ENCODE measurements at places on chromosomes 11 and 22. TPM values are rescaled to one million over a fixed set of nuclear protein-coding genes. Genes with fewer than 3 reads are reported as not detected.

THOC5 gene
- polyA plus RNA-seq, result 60.7 TPM

TUBA8 gene
- polyA plus RNA-seq, result 3.9 TPM

ASCL3 gene
- polyA plus RNA-seq, result not detected

LRRC56 gene
- 0.28 TPM for polyA plus RNA-seq

APOL4 gene
- polyA plus RNA-seq, result 0.31 TPM

PDE3B gene
- 2.4 TPM for polyA plus RNA-seq

FLRT1 gene
- 0.01 TPM for polyA plus RNA-seq

DNA sequence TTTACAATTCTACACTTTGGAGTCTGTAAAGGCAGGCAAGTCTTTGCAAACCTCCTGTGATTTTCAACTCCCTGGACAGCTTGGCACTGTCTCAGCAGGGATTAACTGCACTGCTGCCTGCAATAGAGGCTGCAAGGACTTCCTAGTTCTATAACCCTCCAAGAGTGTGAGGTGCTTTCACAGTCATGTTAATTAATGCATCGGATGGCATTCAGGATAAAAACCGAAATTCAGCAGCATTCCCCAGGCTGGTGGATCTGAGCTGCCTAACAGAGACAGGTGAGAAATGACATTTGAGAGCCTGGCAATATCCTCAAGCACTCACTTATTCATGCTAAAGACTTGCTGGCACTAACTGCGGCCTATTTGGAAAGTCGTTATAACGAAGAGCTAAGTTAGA, 85.0 kb downstream of the LARGE1 start:
- DNase-seq, result no peak

- DNase-seq, result no peak
These were observed 1.1 kb upstream of the FADS2 start for GRCh38 chr11:61826930-61827570.

DNA sequence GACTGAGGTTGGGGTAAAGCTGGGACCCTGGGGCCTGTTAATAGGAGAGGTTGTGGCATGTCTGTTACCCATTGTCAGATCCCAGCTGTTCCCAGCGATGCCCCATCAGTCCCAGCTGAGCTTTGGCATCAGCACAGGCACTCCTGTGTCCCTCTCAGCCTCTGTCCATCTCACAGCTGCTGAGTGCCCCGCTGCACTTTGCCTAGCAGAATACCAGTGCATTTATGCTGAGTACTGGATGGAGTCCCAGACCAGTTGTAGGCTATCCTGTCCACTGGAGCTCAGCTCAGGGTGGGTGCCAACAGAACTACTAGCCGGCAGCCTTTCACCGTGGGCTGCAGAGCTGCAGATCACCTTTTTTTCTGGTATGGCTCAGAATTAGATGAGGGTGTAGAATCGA, 9.9 kb downstream of the FXYD6 start:
- DNase-seq, result no peak

DNA sequence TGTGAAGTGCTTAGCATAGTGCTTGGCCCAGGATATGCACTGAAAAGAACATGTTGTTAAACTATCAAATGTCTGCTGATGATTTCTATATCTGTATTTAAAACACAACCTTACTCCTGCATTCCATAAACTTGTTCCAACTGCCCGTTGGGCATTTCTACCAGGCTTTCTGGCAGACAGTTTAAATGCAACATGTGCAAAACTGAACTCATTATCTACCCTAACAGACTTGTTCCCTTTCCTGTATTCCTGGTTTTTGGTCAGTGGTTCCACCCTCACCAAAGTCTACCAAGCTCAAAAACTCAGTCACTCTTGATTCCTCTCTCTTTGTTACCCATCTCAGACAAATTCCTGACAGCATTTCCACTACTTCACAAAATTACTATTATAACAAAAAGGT, 6.5 kb upstream of the RAB38 start:
- no peak for DNase-seq

DNA sequence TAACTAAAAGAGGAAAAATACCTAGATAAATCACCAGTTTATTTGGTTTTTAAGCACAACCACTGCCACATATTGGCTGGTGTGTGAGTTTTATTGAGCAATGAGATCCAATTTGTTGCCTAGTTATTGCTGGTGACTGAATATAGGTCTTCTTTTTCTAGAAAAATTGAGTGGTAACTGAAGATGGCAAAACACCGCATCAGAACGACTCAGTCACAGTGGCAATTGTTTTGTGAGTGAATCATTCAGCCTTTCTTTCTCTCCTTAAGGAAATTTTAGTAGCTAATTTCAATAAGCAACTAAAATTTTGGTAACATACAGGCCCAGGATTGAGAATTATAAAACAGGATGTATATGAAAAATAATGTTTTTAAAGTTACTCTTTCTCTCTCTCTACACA, 533.0 kb downstream of the KCNA4 start:
- no peak for DNase-seq

- DNase-seq, result no peak
These were observed 241.9 kb downstream of the SOX6 start for GRCh38 chr11:16114431-16114830.

GRCh38 chr22:37190262-37190780, 2.3 kb upstream of the C1QTNF6 start:
- DNase-seq, result peak; percentile 27

DNA sequence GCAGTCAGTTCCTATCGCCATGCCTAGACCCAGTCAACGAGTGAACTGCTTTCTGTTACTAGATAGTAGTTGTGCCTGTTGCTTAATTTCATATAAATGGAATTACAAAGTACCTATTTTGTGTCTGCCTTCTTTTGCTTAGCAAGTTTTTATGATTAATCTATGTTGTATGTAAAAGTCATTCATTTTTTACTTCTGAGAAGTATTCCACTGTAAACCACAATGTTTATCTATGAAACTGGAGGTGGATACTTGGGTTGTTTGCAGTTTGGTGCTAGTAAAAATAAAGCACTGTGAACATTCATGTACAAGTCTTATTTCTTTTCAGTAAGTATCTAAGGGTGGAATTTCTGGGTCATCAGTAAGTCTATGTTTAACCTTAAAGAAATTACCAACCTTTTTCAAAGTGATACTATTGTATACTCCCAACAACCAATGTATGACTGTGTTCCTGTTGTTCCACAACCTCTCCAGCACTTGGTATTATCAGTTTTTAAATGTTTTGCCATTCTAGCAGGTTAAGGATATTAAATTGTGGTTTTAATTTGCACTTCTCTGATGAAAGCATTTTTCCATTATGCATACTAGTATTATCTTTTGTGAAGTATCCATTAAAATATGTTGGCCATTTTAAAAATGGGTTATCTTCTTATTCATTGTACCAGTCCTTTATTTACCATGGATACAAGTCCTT, 68.2 kb downstream of the DNAJC24 start:
- peak; percentile 18 for DNase-seq

- DNase-seq, result no peak
These were observed 59.6 kb downstream of the FLRT1 start for GRCh38 chr11:64095273-64095817.

GRCh38 chr22:49598338-49598737, 229.3 kb downstream of the BRD1 start:
- no peak for DNase-seq

DNA sequence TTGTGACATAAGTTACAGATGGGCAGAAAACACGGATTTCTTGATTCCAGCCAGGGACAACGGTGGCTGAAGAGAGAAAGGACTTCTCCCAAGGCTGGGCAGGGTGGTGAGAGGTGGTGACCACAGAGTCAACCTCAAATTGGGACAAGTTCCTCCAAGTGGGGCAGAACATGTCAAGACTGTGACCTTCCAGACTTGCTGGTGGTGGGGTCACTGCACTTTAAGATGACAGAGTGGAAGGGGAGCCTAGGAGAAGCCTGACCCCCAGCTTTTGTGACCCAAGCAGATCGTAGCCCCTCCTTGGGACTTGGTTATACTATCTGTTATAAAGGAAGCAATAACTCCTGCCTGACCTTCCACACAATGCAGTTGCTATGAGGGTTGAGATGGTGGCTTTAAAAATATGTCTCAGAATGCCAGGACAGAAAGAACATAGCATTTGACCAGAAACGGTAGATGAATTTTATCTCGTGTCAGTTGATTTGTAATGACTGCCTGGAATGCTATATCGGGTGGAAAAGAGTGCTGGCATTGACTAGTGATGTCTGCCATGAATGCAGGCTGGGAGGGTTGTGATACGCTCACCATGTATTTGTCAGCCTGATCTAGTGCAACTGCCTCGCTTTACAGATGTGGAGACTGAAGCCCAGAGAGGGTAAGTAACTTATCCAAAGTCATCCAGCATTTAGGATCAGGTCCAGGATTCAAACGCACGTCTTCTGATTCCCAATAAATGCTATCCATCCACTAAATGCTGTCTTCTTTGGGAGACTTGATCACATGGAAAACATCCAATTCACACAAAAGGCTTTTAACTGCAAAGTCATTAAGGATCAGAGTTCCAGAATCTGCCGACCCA, 18.3 kb downstream of the TST start:
- no peak for DNase-seq

GRCh38 chr11:39365809-39366436, 2093.5 kb downstream of the LRRC4C start:
- peak; percentile 2 for DNase-seq

DNA sequence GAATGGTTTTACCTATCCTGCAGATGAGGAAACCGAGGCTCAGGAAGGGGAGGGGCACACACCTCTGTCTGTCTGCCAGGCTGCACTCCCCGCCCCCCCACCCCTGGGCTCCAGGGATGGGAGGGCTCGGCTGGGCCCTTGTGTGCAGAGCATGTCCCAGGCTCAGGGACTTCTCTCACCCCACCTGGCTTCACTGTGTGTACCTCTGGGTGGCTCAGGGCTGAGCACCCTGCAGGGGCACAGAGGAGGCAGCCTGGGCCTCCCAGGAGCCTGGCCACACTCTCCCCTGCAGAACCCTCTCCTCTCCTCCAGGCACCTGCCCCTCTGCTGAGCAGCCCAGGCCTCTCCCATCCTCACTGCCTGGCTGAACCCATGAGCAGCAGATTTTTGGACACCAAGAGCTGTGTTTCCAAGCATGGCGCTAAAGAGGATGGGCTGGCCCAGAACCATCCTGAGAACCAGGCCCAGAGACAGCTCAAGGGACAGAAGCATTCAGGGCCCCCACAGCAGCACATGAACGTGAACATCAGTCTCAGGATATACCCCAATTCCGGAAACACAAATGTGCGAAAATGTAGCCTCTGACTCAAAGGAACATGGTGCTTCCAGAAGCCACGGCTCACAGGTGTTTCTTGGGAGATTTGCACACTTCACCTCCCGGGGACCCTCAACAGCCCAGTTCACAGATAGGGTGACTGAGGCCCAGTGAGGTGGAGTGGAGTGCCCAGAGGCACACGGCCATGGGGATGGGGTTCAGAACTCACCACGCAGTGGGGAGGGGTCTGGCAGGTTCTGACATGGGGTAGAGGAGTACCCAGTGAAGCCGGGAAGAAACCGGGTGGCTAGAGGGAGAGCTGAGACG, 10.5 kb downstream of the EMID1 start:
- DNase-seq, result no peak

DNA sequence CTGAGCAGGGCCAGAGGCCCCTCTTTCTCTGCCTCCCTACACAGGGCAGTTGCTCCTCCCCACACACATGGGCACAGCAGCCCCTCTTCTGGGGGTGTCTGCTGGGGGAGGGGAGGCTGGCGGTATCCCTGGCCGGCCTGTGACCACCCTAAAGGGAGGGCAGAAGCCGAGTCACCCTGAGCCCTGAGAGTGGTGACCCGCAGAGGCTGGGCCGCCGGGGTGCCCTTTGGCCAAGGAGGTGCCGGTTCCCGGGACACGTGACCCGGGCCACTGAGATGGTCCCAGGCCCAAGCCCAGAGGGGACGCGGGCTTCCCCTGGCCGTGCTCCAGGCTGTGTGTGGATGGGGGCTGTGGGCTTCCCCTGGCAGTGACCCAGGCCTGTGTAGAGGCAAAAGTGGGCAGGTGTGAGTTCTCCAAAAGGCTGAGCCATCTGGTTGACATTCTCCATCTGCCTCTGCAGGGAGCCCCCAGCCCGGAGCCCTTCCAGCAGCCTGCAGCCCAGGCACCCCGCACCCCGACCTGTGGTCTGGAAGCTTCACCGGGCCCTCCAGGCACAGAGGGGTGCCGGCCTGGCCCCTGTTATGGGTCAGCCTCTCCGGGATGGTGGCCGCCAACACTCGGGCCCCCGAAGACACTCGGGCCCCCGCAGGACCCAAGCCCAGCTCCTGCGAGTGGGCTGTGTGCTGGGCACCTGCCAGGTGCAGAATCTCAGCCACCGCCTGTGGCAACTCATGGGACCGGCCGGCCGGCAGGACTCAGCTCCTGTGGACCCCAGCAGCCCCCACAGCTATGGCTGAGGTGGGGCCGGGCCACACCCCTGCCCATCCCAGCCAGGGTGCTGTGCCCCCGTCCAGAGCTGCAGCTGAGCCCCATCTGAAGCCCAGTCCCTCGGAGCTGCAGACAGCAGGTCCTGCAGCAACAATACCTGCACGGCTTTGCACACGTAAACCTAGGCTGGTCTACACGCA, 1.0 kb downstream of the ADM2 start:
- DNase-seq, result no peak

DNA sequence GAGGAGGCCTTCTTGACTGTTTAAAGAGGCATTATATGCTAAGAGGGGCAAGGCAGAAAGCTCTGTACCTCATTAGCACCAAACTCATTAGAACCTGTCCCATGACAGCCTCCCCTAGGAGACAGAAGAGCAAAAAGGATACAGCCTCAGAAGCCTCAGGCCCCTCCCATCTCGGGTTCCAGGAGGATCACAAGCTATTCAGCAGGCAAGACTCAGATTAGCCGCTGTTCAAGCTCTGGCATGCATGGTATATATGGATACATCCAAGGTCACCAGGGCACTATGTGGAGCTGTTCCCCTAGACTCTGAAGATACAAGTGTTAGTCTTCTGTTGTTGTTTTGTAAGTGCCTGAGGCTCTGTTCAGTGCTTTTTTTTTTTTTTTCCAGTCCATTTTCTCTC, 32.1 kb downstream of the ATXN10 start:
- DNase-seq, result no peak

DNA sequence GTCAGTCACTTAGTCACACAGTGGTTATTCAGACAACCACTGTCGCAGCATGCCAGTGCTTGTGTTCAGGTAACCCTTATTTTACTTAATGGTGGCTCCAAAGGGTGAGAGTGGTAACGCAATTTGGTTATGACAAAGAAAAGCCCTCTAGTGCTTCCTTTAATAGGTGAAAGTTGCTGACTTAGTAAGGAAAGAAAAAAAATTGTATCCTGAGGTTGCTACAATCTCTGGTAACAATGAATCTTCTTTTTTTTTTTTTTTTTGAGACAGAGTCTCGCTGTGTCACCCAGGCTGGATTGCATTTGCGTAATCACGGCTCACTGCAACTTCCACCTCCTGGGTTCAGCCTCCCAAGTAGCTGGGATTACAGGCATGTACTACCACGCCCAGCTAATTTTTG, 64.5 kb downstream of the C11orf91 start:
- no peak for DNase-seq

GRCh38 chr11:32479291-32479690, 44.0 kb upstream of the WT1 start:
- no peak for DNase-seq

Data from fibroblast of lung (primary cell).